ENCODE measurements at places on chromosomes 16 and 17. TPM values are rescaled to one million over a fixed set of nuclear protein-coding genes. Genes with fewer than 3 reads are reported as not detected.

The HS3ST2 gene
- total RNA-seq: not detected

The KRTAP2-4 gene
- total RNA-seq: not detected

The CA7 gene
- not detected for total RNA-seq

The ARL6IP1 gene
- 234 TPM for total RNA-seq

The KLHL10 gene
- not detected for total RNA-seq

The CCL3 gene
- 4.2 TPM for total RNA-seq

The AXIN2 gene
- 5.3 TPM for total RNA-seq

The TM4SF5 gene
- not detected for total RNA-seq

The VMO1 gene
- total RNA-seq: not detected

The ZP2 gene
- not detected for total RNA-seq

The SAMD14 gene
- total RNA-seq: 0.50 TPM

The RRAD gene
- not detected for total RNA-seq

All from activated CD8-positive, alpha-beta T cell treated with anti-CD3 and anti-CD28 coated beads, Interleukin-2, amount 10 ng/mL, durations not matched to agents 7 days and 5 days (primary cell).